HepG2 (cell line): ENCODE measurements at places on chromosomes 5 and 9. TPM values are rescaled to one million over a fixed set of nuclear protein-coding genes. Genes with fewer than 3 reads are reported as not detected.

The SLC34A1 gene
- total RNA-seq, result 0.20 TPM in 1 of 2 replicates, not detected in the other

The GMCL2 gene
- not detected in 2 replicates for total RNA-seq

The GABRA6 gene
- not detected in 2 replicates for total RNA-seq

The IGFBPL1 gene
- 0.24 and 0.44 TPM in 2 replicates for total RNA-seq

The OTP gene
- not detected in 2 replicates for total RNA-seq

The LRRTM2 gene
- not detected in 2 replicates for total RNA-seq

The KCNN2 gene
- not detected in 2 replicates for total RNA-seq

The CNTNAP3B gene
- total RNA-seq, result 1.2 and 3.8 TPM in 2 replicates

The RASEF gene
- total RNA-seq, result 0.03 and 0.07 TPM in 2 replicates

The FOXD4L5 gene
- 0.22 TPM in 1 of 2 replicates, not detected in the other for total RNA-seq

The CKMT2 gene
- total RNA-seq, result 0.69 and 1.2 TPM in 2 replicates

The PCDHGB3 gene
- total RNA-seq, result 0.13 and 0.40 TPM in 2 replicates

DNA sequence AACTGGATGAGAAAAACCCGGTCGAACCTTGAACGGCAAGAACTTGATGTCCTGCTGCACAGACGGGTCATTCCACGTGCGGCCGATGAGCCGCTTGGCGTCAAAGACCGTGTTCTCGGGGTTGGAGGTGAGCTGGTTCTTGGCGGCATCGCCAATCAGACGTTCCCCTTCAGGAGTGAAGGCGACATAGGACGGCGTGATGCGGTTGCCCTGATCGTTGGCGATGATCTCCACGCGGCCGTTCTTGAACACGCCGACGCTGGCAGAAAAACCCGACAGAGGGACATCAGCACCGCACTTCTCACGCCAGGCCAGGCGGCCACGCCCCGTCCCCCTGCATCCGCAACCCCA is 519 bp downstream of the HSPA5 start:
- DNase-seq, result peak; percentile 19

DNA sequence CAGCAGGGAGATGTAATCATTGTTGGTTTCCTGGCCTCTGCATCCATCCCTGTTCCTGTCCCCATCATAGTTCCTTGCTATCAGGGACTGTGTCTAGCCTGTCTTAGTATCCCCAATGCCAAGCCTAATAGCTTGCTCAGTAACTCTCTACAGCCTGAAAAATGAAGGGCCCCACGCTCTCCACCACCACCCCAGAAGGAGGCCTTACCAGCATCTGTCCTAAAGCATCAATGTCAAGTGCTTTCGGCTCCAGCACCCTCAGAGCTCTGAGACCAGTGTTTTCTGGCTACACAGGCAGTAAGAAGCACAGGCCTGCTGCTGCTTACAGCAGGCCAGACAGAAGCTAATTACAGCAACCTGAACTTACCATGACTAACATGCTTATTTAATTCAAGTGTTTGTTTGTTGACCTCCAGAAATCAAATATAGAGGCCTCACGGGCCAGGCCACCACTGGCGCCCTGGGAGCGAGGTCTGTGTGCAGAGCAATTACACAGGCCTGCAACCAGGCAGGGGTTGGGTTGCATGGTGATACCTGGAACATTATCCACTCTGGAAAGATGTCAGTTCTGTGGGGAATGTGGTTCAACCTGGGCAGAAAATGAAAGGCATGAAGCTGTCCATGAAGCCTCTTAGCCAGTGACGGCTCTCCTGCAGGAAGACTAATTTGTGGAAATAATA is 124.3 kb downstream of the SLC1A3 start:
- DNase-seq, result no peak

DNA sequence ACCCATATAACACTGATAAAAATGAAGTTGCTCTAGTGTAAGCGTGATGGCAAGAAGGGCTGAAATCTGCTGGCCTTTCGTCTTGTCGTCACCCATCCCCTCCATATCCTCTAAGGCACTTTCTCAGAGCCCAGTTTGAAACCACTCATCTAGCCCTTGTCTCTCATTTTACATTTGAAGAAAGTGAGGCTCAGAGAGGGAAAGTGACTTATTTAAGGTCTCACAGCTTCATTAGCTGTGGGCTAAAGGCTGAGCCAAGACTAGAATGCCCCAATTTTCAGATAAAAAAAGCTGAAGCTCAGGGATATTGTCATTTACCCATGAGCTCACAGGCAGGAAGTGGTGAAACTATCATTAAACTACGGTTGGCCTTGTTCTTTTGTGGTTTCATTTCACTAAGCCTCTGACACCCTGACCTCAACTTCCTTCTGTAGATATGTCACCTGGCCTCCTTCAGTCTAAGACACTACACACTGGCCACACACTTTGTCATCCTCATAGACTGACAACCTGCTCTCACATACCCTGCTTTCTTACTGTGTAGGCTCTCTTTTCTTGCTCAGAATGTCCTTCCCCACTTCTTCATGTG is 176.7 kb upstream of the DMAC1 start:
- no peak for DNase-seq

- DNase-seq, result no peak
Measured at GRCh38 chr5:164861610-164862009, 1356.2 kb downstream of the MAT2B start.

DNA sequence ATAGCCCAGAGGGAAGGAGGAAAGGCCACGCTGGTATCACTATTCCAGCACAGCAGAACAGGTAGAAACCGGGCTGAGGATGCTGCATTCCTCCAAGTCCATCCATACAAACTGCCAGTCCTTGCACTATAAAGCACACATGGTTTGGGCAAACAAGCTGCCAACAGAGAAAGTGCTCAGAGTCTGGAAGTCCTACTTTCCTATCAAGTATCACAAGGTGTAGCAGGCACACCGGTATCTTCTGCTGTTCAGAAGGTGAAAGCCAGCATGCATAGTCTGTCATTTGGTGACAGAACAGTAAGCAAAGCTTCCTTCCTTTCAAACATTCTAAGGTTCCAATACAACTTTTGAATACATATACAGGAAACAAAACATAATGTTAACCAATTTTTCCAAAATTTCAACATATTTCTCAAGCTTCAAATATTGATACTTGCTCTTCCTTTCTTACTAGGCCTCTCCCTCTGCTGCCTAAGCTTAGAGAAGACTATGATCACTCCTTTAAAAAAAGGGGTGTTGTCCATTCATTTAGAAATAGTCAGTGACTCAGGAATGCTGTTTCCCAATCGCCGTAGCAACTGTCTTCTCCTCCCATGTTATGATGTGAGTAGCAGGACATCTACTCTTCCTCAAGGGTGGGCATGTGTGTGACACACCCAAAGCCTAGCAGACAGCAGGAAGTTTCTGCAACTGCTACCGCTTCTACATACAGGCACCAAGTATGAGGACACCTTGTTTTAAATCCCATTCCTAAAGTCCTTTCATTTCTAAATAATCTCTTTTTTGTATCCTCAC is 14.7 kb downstream of the DIAPH1 start:
- peak; percentile 68 for DNase-seq

- no peak for DNase-seq
Measured at GRCh38 chr5:141916522-141916921, 7.1 kb upstream of the DELE1 start.

DNA sequence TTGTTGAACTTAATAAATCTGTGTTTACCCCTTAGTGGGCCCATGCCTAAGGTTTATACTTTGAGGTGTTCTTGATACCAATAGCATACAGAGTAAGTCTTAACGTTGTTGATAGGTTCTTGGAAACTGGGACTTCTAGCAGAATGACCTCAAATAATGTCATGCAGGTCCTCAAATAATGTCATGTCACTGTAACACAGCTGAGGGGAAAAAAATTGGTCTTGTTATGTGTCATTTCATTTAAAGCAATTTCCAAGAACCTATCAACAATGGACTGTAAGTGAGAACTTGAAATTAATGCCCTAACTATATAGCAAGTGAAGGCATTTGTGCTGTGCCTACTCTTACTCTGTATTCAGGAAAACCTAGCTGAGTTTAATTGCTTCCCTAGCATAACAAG is 7.2 kb downstream of the DNAJA1 start:
- DNase-seq, result no peak

DNA sequence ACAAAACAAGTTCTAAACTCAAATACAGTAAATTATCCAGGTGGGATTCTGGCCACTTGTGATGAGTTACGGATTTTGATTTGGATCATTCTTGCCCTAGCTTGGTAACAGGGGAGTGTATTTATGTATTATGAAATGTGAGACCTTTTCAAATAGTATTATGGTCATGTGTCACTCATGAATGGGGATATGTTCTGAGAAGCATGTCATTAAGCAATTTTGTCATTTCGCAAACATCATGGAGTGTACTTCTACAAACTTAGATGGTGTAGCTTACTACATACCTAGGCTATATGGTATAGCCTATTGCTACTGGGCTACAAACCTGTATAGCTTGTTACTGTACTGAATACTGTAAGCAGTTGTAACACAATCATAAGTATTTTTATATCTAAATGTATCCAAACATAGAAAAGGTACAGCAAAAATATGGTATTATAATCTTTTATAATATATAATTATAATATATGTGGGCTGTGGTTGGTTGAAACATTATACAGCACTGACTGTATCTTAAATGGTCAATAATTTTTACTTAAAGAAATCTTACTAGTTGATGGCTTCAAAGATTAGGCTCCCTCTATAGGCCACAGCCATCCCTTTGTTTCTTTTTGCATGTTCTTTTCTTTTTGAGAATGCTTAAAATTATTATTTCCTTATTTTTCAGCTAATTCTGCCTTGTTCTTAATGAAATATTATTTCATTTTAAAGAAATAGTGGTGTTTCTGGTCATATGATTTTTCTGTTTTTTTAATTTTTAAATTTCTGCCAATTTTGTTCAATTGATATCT is 128.4 kb downstream of the MAST4 start:
- no peak for DNase-seq

DNA sequence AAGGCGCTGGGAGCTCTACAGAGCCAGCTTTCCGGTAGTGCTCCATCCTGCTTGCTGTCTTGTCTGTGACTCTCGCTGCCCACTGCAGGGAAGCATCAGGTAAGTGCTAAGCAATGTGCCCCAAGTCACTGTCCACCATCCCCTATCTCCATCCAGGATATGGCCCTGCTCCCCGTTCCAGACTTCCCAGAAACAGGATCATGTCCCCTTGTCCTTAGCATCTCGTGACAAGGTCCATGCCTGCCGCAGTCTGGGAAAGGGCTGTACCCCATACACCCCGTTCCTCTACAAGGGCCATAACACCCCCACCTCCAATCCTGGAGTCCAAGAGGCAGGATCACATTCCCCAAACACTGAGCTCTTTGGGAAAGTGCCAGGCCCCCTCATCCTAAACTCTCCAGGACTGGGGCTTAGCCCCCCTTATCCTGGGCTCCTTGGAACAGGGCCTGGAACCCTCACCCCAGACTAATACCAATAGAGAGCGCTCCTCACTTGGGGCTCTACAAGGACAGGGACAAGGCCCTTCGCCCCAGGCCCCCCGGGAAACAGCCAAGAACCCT is 566 bp downstream of the RPP25L start:
- DNase-seq, result no peak

GRCh38 chr5:116529615-116530014 is 45.0 kb downstream of the SEMA6A start:
- no peak for DNase-seq

DNA sequence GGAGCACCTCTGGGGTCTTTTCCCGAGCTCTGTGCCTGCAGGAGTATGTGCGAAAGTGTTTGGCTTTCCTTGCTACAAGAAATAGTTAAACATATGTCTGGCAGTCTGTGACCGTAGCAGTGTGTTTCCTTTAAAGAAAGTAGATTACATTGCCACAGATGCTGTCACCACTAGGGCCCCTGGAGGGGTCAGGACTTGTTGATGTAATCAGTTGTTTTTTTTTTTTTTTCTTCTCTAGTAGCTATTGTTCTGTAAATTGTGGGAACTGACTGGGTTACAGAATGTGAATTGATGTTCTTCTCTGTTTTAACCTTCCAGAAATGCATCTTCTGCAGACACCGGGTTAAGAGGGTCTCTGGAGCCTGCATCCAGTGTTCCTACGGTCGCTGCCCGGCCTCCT is 345.6 kb downstream of the KDM4C start:
- no peak for DNase-seq

- DNase-seq, result no peak
Measured at GRCh38 chr9:136544548-136544963, 1.3 kb downstream of the NOTCH1 start.

GRCh38 chr9:34540827-34541226 is 18.0 kb upstream of the ENHO start:
- no peak for DNase-seq

GRCh38 chr9:38382141-38382540 is 10.4 kb upstream of the ALDH1B1 start:
- no peak for DNase-seq

DNA sequence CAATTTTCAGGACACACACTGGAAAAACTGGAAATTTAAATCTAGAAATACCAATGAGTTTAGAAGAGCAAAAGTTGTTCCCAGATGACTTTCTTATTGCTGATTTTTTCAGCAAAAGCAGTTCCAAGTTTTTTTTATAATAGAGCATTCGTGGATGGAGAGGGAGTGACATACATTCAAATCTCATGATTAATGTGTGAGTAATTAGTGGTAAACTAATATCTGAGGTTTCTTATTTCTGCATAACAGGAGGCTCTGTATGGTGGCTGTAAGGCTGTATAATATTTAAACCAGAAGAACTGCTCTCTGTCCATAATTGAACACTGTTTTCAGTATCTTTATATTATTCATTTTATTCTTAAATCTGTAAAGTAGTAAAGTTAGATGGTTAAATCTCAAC is 25.8 kb downstream of the LYSMD3 start:
- no peak for DNase-seq

DNA sequence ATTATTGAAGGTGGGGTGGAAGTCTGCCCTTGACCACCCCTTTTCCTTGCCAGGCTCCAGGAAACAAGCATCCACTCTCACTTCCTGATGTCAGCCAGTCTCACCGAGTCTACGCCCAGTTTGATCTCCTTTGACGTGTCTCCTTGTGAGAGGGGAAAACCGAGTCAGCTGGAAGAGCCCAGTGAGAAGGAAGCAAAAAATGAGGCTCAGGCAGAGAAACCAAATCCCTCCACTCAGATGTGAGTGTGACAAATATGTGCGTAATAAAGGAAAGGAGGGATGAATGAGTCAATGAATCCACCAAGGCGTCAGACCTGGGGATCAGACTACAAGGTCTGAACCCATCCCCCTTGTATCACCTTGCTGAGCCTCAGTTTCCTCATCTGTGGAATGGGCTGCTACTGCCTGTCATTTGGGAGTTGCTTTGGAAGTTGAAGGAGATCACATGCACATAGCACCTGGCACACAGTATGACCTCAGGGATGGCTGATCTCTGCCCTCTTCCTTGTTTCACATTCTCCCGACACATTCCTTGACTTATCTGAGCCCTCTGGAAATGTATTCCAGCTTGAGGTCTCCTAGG is 61.3 kb upstream of the XPA start:
- no peak for DNase-seq

- DNase-seq, result no peak
Measured at GRCh38 chr9:137750566-137750965, 127.0 kb upstream of the CACNA1B start.
